CD4-positive, alpha-beta T cell treated with Interleukin-17A for 1 hour (primary cell): ENCODE measurements at places on chromosomes 1 and 21.
A peak's percentile ranks its signal among the peaks of the same experiment; 100 is the strongest.

GRCh38 chr1:38455829-38456530 is 403.6 kb downstream of the RRAGC start:
- DNase-seq = no peak

GRCh38 chr1:4838231-4838630 is 183.8 kb downstream of the AJAP1 start:
- no peak for DNase-seq

GRCh38 chr1:162165528-162165927 is 96.0 kb downstream of the NOS1AP start:
- no peak for DNase-seq

GRCh38 chr21:26087223-26087918 is 83.2 kb downstream of the APP start:
- no peak for DNase-seq

DNA sequence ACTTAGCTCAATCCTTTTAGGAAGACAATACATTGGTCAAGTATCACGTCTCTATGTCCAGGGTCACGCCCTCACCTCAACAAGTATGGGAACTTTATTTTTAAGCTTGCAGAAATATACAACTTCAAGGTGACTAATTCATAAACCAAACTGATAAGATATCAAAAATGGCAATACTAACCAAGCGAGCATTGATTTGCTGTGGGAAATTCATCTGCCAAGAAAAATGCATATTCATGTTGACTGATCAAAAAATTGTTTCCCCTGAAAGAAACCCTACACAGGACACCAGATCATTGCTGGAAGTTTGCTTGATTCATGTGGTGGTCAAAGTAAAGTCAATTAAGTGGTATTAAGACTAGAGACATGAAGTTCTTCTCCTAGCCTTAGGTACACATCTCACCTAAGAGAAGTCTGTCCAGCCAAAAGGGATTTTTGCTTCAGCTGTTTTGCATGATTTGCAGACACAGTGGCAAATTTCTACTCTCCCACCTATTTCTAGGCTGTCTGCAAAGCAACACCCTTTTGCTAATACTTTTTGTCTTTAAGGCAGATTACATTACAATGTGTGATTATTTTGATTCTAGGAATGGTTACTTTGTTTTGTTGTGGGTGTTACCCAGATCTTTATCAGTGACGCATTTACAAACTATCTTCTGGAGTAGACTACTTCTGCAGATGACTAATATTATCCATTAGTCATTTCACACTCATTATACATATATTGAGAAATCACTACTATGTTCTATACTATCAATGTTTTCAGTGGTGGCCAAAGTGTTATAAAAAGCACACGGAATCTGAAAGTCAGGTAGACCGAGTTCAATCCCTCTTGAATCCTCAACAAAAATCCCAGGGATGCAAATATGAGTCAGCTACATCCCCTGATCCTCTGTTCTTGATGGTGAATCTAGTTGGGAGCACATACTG is 12.4 kb downstream of the SAMSN1 start:
- peak; percentile 89 for DNase-seq

DNA sequence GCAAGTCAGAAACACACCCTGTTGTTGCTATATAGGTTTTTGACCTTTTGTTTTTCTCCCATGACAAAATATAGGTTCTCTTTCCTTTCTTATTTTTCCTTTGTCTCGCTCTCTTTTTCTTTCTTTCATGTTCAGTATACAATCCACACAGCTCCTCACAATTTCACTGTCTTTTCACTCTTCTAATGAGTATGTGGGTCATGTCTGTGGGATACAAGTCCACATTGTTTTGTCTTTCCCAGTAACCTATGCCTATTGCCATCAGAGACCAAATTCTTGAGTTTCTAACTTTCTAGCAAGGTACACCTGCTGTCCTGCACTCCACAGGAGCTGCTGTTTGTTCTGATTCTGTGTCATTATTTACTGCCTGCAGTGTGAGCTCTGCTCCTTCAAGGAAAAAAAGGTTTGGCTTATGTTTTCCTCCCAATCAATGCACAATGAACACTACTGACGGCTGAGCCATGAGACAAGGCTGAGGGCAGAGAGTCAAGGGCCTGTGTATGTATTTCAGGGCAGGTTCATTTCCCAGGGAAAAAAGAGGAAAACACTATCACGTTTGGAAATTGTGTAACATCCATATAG is 453.8 kb downstream of the NEGR1 start:
- DNase-seq = no peak

- DNase-seq = no peak
These were observed 225.7 kb downstream of the TOMM20 start for GRCh38 chr1:234902774-234903547.

DNA sequence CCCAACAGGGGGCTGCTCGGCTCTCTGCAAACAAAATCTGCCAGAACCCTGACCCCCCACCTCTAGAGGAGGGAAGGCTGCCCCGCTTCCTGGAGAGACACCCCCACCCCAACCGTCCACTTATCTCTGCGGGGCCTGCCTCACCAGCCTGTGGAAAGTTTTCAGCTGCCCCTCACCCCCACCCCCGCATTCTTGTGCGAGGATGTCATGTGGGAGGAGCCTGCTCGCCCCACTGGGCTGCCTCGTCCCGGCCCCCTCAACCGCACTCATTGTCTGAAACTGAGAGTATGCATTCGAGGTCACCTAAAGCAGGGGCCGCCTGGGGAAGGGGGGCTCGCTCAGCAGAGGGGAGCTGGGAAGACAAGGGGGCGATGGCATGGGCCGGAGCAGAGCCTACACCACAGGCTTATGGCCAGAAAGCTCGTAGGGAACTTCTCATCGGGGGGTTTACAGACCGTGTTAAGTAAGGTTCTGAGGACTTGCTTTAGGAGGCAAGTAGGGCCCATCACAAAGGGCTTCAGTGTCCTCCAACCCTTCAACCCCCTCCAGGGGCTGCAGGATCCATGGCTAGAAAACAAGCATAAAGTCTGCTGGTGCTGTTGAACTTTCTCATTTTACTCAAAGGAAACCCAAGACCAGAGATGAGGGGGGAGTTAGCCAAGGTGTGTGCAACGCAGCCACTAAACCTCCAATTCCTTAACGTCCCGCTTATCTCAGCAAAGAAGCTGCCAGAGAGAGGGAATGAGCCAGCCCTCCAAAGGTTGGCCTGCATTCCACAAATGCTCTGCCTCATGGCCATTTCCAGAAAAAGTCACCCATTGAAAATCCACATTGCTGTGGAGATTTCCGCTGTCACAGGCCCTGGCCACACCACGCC is 9.4 kb downstream of the EPHA2 start:
- no peak for DNase-seq

- DNase-seq = no peak
These were observed 1.9 kb upstream of the TPM3 start for GRCh38 chr1:154193821-154194220.

GRCh38 chr1:42938645-42939615 is 19.7 kb downstream of the SLC2A1 start:
- no peak for DNase-seq

GRCh38 chr21:27693376-27693775 is 726.5 kb upstream of the ADAMTS5 start:
- no peak for DNase-seq

DNA sequence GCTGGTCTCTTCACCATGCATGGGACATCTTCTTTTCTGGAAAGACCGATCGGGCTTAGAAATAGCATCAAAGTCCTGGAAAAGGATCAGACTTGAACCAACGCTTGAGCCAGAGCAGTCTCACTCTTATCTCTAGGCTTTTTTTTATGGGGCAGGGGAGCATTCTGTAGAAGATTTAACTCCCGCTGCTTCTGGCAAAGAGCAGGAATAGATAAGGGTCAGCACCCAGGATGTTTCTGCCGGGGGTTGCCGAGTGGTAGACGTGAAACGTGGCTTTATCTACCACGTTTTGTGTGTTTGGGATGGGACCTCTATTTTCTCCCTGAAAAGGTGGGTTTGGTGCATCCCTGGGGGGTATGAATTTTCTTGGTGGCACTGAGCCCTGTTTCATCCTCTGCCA is 18.8 kb downstream of the SPSB1 start:
- no peak for DNase-seq

DNA sequence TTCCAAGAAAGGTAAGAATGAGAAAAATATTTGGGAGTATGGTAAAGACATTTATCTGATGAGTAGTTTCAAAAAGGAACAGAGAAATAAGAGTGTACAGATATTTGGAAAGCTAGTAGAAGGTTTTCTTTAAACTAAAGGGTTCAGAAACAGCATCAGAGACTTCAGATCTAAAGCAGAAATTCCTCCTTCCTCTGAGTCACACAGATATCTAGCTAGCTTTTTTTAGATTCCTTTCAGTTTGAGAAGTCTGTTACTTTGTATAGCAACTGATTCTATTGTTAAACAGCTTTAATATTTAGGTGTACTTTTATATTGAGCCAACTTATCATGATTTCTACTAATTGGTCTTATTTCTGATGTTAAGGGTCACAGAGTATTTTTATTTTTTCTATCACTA is 4.7 kb downstream of the AMY2B start:
- no peak for DNase-seq

DNA sequence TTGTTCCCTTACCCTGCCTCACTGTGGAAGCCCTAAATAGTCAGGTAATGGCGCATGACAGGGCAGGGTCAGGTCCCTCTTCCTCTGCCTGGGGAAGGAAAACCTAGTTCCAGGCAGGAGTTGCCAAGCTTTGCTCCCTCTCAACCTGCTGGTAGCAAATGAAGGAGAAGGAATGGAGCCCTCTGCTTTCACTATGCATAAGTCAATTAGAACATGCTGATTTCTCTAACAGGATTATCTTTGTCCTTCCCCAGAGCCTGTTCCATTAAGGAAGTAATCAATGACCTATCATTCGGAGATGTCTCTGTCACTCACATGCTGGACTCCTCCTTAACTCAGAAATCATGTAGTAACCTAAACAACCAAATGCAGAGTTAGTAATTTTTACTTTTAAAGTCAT is 161.8 kb upstream of the NFIA start:
- no peak for DNase-seq

DNA sequence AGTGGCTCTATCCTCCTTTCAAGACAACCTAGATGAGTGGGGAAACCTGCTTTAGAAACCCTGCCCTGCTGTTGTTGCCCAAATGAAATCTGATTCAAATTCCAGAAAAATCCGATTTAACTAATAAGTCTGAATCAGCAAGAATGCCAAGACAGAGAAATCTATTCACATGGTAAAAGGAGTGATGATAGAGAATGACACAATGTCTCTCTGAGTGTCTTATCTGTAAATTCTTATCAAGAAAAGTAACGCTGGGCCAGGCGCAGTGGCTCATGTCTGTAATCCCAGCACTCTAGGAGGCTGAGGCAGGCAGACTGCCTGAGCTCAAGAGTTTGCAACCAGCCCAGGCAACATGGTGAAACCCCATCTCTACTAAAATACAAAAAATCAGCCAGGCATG is 13.7 kb upstream of the GUCA2A start:
- DNase-seq = no peak

GRCh38 chr1:2210786-2211185 is 16.2 kb upstream of the FAAP20 start:
- no peak for DNase-seq

- DNase-seq = no peak
These were observed 20.6 kb downstream of the PYHIN1 start for GRCh38 chr1:158951956-158952355.

GRCh38 chr1:100034470-100034869 is 64.7 kb downstream of the SLC35A3 start:
- peak; percentile 37 for DNase-seq

DNA sequence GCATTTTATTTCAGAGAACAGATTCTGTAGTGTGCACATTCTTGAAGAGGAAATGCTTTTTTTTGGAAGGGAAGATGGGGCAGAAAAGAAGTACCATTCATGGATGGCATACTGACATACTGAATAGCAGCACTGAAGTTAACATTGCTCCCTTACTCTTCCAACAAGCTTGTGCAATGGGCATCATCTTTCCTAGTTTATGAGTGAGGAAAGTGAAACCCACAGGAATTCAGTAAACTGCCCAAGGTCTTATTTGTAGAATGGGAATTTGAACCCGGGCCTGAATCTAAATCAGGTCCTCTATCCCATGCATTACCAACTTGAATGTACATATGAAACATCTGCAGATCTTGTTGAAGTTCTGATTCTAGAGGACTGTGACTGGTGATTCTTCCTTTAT is 215.7 kb upstream of the FGGY start:
- no peak for DNase-seq

- DNase-seq = no peak
These were observed 333.8 kb downstream of the ZP4 start for GRCh38 chr1:237556911-237557310.

DNA sequence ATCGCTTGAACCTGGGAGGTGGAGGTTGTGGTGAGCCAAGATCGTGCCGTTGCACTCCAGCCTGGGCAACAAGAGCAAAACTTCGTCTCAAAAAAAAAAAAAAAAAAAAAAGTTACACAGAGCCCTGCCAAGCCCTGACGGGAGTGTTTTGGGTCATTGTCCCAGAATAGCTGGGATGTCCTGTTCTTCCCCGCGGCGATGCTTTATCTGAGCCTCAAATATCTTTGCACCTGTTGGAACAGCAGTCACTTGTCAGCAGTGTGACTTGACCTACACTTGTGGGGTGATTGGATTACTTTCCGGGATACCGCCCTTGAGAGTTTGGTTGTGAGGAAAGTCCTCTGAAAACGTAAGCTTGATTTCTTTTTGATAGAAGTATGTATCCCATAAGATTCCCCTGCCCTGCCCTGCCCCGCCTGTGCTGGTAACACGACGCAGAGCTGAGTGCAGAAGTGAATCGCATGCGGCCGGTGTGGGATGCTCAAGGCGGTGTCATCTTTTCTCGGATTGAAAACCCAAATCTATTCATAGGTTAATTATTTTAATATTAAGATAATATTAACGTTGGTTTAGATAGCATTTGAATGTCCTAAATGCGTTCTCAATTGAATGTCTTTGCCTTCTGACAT is 50.9 kb downstream of the PCNT start:
- no peak for DNase-seq

GRCh38 chr1:89670163-89670562 is 37.2 kb downstream of the LRRC8C start:
- peak; percentile 86 for DNase-seq

GRCh38 chr1:241079047-241079446 is 278.0 kb downstream of the RGS7 start:
- DNase-seq = no peak

GRCh38 chr1:78033797-78034172 is 12.0 kb upstream of the GIPC2 start:
- no peak for DNase-seq

DNA sequence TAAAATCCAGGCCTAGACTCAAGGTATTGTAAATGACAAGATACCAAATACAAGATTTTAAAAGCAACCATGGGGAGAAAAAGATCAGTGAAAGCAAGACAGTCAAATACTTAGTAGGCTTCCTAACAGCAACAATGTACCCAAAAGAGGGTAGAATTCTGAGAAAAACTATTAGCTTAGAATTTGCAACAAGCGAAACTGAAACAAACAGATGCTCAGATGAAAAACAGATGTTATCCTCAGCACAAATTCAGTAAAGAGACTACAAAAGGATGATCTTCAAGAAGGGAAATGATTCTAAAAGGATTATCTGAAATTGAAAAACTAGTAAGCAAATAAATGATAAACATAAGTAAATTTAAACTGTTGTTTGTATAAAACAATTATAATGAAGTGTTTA is 40.0 kb downstream of the PDC start:
- no peak for DNase-seq
